ENCODE measurements at places on chromosomes 7 and 10. TPM values are rescaled to one million over a fixed set of nuclear protein-coding genes. Genes with fewer than 3 reads are reported as not detected.

DNA sequence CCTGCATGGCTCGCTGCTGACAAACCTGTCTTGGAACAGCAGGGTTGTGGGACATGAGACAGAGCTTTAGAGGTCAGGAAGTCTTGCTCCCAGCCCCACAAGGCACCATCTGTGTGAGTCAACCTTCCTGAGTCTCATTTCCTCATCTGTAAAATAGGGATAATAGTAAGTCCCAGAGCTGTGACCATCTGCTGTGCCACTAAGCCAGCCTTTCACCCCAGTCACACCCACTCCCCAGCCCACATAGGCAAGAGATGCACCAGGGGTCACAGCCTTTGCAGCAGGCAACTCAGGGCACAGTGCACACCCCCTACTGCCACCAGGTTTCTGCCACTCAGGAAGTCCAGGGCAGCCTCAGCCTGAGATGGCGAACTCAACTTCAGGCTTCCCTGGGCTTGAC is 29.4 kb upstream of the CDH23 start:
- H3K4me1 ChIP-seq, result no peaks in the 10 kb centered on the region
- no peak for DNase-seq
- no peak overlapping the region for H3K27ac ChIP-seq
- H3K4me3 ChIP-seq, result no peak overlapping the region

The NPY4R gene
- total RNA-seq, result not detected

The MPP7 gene
- 8.9 TPM for total RNA-seq

- H3K27ac ChIP-seq, result no peak overlapping the region
- H3K36me3 ChIP-seq, result no peaks in the 10 kb centered on the region
- DNase-seq, result no peak
- no peak overlapping the region for H3K4me3 ChIP-seq
These were observed 115.5 kb upstream of the CALCR start for GRCh38 chr7:93690021-93690420.

The TYSND1 gene
- total RNA-seq, result 9.5 TPM

Measured in spinal cord (tissue), 10 donors.